ENCODE measurements at places on chromosomes 1 and 21. TPM values are rescaled to one million over a fixed set of nuclear protein-coding genes. Genes with fewer than 3 reads are reported as not detected.

MROH9 gene
- total RNA-seq: not detected

TMCC2 gene
- total RNA-seq: 7.2 TPM

KRTAP12-2 gene
- not detected for total RNA-seq

FCRL2 gene
- total RNA-seq: not detected

TCHH gene
- total RNA-seq: not detected

OPTC gene
- total RNA-seq: not detected

KRTAP19-1 gene
- total RNA-seq: 0.77 TPM

BCL2L15 gene
- total RNA-seq: under 0.01 TPM

KMO gene
- total RNA-seq: 2.2 TPM

CFHR2 gene
- total RNA-seq: not detected

PCP4 gene
- total RNA-seq: not detected
